ENCODE measurements at places on chromosomes 6 and 20.

GRCh38 chr6:130394246-130394645 lies 28.4 kb downstream of the TMEM200A start:
- DNase-seq = no peak

GRCh38 chr6:13760307-13761304 lies 49.0 kb upstream of the RANBP9 start:
- DNase-seq = no peak

DNA sequence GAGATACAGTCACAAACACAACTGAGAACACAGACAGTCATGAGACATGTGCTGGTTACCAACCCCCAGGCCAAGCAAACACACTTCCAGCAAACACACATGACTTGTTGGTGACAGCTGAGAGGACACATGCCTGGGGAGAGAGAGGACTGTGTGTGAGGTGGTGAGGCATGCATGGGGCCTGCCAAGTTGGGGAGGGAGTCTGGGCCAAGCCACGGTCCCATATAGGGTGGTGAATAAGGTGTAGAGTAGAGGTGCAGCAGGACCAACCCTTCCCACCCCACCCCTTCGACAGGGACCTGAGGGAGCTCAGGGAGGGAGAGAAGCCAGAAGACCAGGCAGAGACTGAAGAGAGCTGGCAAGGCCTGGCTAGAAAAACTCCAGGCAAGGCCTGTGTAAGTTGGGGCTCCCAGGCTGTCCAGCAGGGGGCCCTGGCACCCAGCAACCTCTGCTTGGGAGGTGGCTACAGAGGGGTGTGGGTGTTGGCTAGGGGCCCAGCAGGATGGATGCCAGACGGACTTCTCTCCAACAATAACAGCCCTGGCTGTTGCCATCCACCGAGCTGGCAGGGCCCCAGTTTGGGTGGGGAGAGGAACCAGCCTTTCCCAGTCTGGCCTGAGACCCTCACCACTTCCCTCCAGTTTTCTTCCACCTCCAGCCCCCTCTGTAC lies 2.0 kb upstream of the SLC29A1 start:
- peak; percentile 54 for DNase-seq

GRCh38 chr6:169274781-169275180 lies 21.1 kb upstream of the THBS2 start:
- DNase-seq = no peak

DNA sequence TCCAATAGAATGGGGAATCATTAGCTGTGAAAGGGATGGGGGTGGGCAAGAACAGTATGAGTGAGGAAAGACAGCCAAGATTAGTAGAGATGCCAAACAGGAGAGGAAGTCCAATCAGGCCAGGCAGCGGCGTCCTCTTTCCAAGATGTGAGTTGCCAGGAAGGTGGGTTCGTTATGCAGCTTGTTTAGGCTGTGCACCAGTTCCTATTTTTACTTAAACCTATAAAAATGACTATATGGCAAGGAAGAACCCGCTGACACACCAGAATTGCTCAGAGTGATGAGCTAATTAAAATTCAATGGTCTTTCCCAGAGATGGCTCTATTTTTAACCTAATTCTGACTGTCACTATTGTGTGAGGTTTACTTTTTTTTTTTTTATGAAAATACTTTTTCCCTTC lies 88.2 kb downstream of the SLC22A23 start:
- no peak for DNase-seq

- no peak for DNase-seq
Observed at GRCh38 chr20:32189691-32190615, 17.6 kb downstream of the PLAGL2 start.

- DNase-seq = no peak
Observed at GRCh38 chr6:32234934-32235333, 11.1 kb upstream of the NOTCH4 start.

DNA sequence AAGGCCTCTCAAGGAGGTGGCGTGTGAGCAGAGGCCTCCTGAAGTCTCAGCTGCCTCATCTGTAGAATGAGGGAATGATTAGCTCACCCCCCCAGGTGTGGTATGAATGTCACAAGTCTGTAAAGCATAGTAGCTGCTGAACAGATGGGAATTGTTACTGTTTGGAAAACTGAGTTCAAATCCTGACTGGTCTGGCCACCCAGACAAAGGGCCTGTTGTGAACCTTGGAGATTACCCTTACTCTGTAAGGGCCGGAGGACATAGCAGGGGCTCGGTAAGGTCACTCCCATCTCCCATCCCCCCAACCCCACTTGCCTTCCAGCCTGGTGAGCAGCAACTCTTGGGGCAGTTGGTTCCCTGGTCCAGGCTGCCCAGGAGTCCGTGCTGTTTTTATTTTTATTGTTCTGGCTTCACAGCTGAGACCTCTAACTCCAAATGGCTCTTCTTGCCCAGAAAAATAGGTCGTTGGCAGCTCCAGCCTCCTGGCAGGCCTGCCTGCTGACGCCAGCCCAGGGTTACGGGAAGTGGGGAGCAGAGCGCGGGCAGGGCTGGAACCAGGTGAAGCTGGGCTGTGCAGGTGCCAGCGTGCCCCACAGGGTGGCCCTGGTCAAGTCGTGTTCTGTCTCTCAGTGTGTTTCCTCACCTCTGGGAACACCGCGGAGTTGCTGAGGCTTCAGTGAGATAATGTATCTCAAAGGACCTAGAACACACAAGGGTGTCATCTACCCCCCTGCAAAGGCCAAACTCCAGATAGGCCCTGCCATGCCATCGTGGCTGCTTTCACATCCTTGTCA lies 4.5 kb upstream of the SIRPA start:
- no peak for DNase-seq

GRCh38 chr6:81697559-81697958 lies 54.9 kb downstream of the TENT5A start:
- DNase-seq = no peak

DNA sequence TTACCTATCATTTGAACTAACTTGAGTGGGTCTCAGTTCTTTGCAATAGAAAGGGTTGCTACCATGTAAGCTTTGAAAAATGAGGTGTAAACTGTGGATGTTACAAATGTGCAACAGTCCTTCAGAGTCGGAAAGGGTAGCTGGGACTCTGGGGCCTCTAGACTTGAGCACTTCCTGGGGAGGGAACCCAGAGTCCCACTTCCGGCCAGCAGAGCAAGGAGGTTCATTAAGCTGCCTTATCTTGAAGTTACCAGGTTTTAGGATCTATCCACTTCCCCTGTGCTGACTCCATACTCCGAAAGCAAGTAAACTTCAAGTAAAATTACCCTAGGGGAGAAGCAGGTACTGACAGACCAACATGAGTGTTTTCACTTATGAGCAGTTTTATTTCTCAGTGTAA lies 9.4 kb downstream of the TRIM10 start:
- no peak for DNase-seq

DNA sequence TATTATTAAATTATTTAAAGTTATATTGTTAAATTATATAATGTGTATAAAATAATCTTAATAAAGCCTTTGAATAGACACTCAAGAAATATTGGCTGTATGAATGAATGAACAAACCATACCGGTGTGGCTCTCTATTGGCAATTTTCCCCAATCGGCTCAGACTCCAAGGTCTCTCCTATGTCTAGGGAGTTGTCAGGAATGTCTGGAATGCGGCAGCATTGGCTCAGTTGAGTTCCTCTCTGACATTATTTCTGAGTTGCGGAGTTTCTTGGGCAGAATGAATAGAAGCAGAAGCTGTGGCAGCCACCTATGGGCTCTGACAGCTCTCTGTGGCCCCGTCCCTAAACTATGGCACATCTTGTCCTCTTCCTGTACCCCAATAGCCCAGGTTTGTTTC lies 111.0 kb downstream of the SOBP start:
- no peak for DNase-seq

Measured in activated CD4-positive, CD25-positive, alpha-beta regulatory T cell (primary cell).